ENCODE measurements at places on chromosomes 7 and 10.

- DNase-seq: no peak
These were observed 282.0 kb upstream of the FZD1 start for GRCh38 chr7:90982228-90982627.

GRCh38 chr10:80272793-80273522 is 16.5 kb downstream of the MAT1A start:
- no peak for DNase-seq

- DNase-seq: no peak
These were observed 337.1 kb downstream of the RNLS start for GRCh38 chr10:88245974-88246511.

GRCh38 chr10:78301891-78302738 is 268.5 kb downstream of the RPS24 start:
- DNase-seq: no peak

- no peak for DNase-seq
These were observed 20.2 kb upstream of the PPIF start for GRCh38 chr10:79327090-79327457.

GRCh38 chr10:130812381-130813148 is 499.0 kb downstream of the TCERG1L start:
- DNase-seq: no peak
